Diencephalon (tissue), 1 donor: ENCODE measurements at places on chromosomes 16 and 17. TPM values are rescaled to one million over a fixed set of nuclear protein-coding genes. Genes with fewer than 3 reads are reported as not detected.

SLC9A5 gene
- total RNA-seq = 2.8 TPM

DPEP3 gene
- total RNA-seq = 0.23 TPM

SPHK1 gene
- 1.4 TPM for total RNA-seq

C16orf74 gene
- 1.8 TPM for total RNA-seq

CCL1 gene
- not detected for total RNA-seq

HS3ST3B1 gene
- 1.8 TPM for total RNA-seq

GRB7 gene
- total RNA-seq = not detected

TVP23B gene
- total RNA-seq = 42.4 TPM

SLC35G6 gene
- total RNA-seq = not detected

MTMR4 gene
- 134 TPM for total RNA-seq

TBC1D3K gene
- not detected for total RNA-seq

POLR3K gene
- 7.4 TPM for total RNA-seq

BCL6B gene
- total RNA-seq = 3.0 TPM

CRHR1 gene
- 6.2 TPM for total RNA-seq

TIGD7 gene
- total RNA-seq = 22.4 TPM

OTOP3 gene
- total RNA-seq = not detected

KIF2B gene
- not detected for total RNA-seq

ADAD2 gene
- total RNA-seq = 0.23 TPM

CCDC78 gene
- total RNA-seq = 8.8 TPM

MAP2K6 gene
- total RNA-seq = 26.3 TPM

ANKRD40CL gene
- not detected for total RNA-seq

BRD7 gene
- total RNA-seq = 55.8 TPM

EFCAB5 gene
- total RNA-seq = 1.6 TPM

DNAI2 gene
- 0.92 TPM for total RNA-seq

LGALS9C gene
- total RNA-seq = not detected

PPY gene
- not detected for total RNA-seq

CNTNAP4 gene
- 79.4 TPM for total RNA-seq

CCDC40 gene
- total RNA-seq = 14.3 TPM

STAT3 gene
- 59.3 TPM for total RNA-seq

EVPLL gene
- total RNA-seq = 0.69 TPM

SAMD14 gene
- 29.8 TPM for total RNA-seq

TEX19 gene
- not detected for total RNA-seq

RNU2-1 gene
- not detected for total RNA-seq
